ENCODE measurements at places on chromosomes 1 and 21.

DNA sequence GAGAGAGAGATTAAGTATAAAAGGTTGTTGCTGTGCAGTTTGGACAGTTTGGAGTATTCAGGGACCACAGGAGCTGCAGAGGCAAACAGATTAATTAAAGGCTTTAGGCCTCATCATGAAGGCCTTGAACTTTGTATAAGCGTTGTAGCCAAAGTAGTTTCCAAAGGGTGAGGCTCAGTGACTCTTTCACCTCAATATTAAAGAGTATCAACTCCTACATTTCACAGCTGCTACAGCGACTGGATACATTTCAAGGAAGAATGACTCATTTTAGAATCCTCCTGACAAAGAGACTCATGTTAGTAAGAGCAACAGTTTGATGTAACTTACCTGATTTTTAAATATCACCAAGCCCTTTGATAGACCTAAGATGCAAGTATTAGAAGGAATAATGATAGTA is 355.5 kb downstream of the HLX start:
- no peak for DNase-seq

GRCh38 chr1:64162151-64162550 is 41.3 kb upstream of the UBE2U start:
- DNase-seq, result no peak

GRCh38 chr1:202589190-202589930 is 120.9 kb downstream of the SYT2 start:
- DNase-seq, result no peak

DNA sequence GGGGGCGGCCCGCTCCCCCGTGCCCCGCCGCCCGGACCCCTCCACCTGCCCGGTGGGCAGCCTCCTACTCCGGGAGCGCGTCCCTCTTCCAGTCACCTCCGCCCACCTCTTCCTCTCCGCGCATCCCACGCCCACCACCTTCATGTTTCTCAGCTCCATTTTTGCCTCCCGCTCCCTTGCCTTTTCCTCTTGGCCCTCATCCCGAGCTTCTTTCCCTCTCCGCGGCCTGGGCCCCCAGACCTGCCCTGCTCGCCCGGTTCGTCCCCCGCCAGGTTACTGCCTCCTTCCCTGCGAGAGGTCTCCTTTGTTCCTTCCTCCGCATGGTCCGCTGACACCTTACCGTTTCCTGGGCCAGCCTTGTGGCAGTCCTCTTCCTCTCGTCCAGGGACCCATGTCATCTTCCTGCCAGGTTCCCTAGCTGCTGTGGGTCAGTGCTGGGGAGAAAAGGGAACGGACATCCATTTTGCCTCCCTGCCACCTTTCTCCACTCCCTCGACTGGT is 563 bp downstream of the QSOX1 start:
- no peak for DNase-seq

GRCh38 chr1:87190402-87190801 is 138.3 kb upstream of the LMO4 start:
- no peak for DNase-seq

- DNase-seq, result no peak
Measured at GRCh38 chr1:220926146-220926545, 46.9 kb downstream of the HLX start.

GRCh38 chr1:179826626-179827280 is 50.9 kb downstream of the TOR1AIP2 start:
- no peak for DNase-seq

- no peak for DNase-seq
Measured at GRCh38 chr1:243236604-243237252, 18.4 kb downstream of the CEP170 start.

DNA sequence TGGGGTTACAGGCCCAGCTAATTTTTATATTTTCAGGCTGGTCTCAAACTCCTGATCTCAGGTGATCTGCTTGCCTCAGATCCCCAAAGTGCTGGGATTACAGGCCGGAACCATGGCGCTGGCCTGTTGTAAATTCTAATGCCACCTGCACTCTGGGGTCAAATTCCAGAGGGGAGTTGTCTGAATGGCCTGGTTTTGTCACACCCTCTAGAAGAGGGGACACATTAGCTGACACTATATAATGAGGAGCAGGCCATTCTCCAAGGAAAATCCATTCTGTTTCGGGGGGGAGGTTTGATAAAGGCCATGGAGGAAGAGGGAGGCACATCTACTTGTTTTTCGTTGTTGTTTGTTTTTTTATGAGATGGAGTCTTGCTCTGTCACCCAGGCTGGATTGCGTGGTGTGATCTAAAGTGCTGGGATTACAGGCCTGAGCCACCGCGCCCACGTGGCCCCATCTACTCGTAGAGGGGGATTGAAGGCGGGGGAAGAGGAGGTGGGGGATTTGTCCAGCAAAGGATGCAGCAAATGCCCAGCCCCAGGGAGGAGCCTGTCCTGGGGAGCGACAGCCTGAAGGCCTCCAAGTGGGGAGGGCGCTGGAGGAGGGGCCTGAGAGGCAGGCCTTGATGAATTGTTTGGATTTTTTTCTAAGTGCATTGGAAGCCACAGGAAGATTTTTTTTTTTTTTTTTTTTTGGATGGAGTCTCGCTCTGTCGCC is 78.4 kb upstream of the SLC45A1 start:
- no peak for DNase-seq

DNA sequence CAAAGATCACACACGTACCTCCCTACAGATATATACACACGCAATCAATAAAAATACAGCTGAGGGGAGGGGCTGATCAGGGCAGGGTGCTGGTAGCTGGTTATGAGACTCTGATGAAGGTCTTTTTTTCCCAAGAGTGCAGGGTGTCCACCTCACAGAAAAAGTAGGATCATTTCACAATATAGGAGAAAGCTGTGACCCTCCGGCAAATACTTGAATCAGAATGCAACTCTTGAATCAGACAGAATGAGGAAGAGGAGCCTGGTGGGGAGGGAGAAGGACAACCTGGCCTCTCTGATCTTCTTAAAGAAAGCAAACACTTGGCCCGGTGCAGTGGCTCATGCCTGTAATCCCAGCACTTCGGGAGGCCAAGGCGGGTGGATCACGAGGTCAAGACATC is 269.3 kb downstream of the PCP4 start:
- DNase-seq, result no peak

DNA sequence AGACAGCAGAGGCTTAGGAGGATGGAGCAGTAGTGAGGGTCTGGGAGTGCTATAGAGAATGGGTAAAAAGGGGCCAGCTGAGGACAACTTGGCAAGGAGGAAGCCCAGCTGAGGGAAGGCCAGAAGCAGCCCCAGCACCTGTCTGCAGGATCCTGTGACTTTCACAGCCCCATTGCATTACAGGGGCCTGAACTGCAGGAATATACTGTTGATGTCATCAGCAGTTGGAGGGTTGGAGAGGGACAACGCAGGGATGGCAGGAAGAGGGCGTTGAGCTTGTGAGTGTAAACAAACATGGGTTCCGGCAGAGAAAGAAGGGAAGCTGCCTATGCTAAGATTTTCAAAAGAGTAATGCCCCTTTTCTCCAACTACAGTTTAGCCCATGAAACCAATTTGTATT is 628.5 kb downstream of the SMYD3 start:
- DNase-seq, result no peak

DNA sequence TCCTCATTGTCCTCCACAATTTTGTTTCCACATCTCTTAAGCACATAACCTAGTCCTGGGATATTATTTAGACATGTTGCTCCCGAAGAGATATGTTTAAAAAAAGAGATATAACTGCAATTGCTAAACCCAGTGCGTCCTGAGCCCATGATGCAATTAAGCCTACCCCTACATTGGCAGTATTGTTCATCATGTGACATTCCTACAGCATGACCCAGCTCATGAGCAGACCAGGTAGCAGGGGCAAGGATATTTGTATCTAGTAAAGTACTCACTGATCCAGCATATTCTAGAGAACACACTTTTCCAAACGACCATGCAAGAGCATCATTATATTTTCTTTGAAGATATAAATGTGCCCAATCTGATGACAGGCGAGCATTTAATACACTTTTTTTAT is 1.2 kb downstream of the ADAM30 start:
- no peak for DNase-seq

DNA sequence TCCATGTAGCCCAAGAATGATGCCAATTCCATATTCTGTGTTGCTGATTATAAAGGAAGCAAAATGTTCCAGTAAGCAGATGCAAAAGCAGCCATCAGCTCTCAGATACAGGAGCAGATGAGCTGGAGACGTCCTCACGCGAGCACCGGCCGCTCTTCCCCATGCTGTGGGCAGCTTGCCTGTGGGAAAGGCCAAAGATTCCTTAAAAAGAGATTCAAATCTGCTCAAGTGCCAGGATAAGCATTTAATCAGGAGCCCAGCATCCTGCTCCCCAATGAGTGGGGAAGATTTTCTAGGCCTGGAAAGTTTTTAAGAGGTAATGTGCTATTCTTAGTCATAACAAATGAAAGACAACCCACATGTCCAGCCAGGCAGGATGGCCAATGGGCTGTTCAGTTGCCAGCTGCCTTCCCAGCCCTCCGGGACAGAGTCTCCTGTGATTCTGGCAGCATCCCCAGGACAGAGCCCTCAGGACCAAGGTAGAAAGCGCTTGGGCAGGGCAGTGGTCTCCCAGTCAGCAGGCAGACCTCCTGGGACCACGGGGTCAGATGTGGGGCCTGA is 108.2 kb upstream of the TMPRSS2 start:
- DNase-seq, result no peak

DNA sequence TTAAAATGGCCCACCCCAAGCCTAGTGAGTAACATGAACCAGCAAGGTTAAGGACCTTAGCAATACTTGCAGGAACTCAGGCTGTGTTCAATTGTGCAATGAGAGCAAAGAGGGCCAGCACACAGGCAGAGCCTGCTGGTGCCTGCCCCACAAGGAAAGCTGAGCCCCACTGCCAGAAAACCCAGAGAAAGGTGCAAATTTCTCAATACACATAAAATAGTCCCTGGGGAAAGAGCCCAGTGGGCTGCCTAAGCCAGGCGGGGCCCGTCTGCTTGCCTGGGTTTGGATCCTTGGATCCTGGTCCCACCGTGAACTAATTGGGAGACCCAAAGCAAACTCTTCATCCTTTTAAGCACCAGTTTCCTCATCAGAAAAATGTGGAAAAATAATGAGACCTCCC is 128.5 kb upstream of the CACNA1E start:
- no peak for DNase-seq

GRCh38 chr21:26843933-26844257 is 1.3 kb downstream of the ADAMTS1 start:
- peak; percentile 25 for DNase-seq

- no peak for DNase-seq
Measured at GRCh38 chr1:116999596-116999995, 2.0 kb upstream of the CD101 start.

- DNase-seq, result no peak
Measured at GRCh38 chr1:180912211-180912800, 391 bp upstream of the KIAA1614 start.

GRCh38 chr1:41319807-41320711 is 41.2 kb upstream of the FOXO6 start:
- peak; percentile 46 for DNase-seq

DNA sequence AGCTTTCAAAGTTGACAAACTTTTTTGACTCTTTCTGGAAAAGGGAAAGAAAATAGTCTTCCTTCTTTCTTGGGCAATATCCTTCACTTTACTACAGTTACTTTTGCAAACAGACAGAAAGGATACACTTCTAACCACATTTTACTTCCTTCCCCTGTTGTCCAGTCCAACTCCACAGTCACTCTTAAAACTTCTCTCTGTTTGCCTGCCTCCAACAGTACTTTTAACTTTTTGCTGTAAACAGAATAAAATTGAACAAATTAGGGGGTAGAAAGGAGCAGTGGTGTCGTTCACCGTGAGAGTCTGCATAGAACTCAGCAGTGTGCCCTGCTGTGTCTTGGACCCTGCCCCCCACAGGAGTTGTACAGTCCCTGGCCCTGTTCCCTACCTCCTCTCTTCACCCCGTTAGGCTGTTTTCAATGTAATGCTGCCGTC is 160.8 kb upstream of the SGIP1 start:
- DNase-seq, result no peak

DNA sequence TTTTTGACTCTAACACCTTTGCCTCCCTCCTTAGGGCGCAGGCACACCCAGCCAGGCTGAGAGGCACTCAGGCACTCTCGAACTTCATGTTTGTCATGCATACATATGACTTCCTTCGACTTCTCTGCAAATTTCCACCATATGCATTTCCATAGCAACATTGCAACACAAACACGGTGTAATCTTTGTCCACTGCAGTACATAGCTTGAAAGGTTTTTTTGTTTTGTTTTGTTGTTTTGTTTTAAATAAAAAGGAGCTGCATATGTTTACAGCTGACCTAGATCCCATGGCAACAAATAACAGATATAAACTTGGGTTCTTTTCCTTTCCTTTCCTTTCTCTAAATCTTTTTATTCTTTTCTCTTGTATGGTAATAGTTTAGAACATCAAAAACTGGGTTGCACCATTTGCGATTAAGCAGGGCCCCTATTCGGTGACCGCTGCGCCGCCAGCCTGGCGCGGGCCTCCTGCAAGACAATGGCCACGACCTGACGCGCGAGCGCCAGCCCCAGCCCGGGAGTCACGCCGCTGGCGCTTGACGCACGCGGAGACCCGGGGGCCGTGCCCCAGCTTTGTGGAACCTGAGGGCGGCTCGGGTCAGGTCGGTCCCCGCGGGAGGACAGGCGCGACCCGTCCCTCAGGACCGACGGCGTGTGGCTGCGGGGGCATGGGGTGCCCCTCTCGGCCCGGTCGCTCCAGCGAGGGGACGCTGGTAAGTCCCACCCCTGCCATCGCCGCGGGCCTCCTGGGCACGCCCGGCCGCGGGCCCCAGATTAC is 35.2 kb downstream of the CCN1 start:
- no peak for DNase-seq

DNA sequence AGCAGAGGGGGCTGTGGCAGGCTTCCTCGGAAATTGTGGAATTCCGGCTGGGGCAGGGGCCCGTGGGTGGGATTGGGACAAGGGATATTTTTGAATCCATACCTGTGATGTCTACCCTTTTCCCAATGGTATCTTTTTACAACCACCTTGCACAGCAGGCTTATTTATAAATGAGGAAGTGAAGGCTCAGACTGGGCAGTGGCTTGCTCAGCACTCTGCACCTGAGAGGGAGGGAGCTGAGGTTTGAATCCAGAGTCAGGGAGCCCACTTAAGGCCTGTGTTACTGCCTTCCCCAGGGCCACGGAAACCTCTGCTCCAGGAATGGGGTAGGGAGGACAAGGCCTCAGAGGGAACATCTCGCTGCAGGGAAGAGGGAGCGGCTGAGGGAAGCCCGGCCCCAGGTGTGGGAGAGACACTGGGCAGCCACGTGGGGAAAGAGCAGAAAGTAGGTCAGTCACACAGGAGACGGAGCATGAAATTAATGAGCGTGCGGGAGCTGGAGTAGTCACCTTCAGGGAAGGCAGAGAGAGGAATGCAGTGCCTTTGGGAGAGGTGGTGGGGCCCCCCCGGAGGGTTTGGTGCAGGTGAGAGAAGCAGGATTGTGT is 35.4 kb upstream of the SCMH1 start:
- peak; percentile 78 for DNase-seq

GRCh38 chr1:223524930-223525451 is 131.8 kb downstream of the CCDC185 start:
- DNase-seq, result no peak

GRCh38 chr1:241591317-241591716 is 48.9 kb downstream of the CHML start:
- DNase-seq, result no peak

DNA sequence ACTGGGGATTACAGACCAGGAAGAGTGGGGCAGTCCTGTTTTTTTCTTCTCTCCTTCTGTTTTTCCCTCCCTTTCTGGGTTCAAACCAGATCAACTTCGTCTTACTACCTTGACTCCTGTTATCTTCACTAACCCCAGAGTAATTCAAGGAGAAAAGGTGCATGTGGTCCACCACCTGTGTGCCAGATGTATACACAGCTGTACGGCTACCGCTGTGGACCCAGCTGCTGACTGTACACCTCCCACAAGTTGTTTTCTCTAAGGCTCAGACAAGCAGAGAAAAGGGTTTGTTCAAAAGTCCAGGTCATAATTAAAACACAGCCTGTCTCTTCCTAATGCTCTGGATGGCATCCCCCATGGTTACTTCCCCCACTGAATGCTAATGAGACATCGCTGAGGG is 102.1 kb downstream of the LMX1A start:
- no peak for DNase-seq
